ENCODE measurements at places on chromosomes 11 and 22. TPM values are rescaled to one million over a fixed set of nuclear protein-coding genes. Genes with fewer than 3 reads are reported as not detected.

DNA sequence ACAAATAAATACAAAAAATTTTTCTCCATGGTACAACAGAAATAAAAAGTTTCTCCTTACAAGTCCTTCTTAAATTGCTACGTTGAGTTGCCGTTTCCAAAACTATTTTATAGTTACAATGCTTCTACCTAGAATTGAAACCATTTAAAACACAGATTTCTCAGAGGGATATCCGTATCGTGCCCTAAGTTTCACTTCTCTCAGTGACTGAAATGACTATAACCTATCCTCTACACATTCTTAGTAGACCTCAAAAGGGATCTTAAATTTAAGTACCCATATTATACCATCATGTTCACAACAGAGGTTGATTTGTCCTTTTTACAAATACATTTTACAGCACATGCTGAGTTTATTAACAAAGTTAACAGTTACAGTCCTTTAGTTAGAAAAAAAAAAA is 44.1 kb downstream of the USP28 start:
- DNase-seq, result no peak
- H3K4me1 ChIP-seq, result no peaks in the 10 kb centered on the region
- H3K4me3 ChIP-seq, result no peak overlapping the region
- H3K36me3 ChIP-seq, result peaks cover 45% of the 10 kb centered on the region
- H3K27ac ChIP-seq, result no peak overlapping the region

- DNase-seq, result no peak
- no peak overlapping the region for H3K4me3 ChIP-seq
- no peak overlapping the region for H3K27ac ChIP-seq
- H3K36me3 ChIP-seq, result no peaks in the 10 kb centered on the region
- no peaks in the 10 kb centered on the region for H3K27me3 ChIP-seq
- H3K4me1 ChIP-seq, result no peaks in the 10 kb centered on the region
These were observed 241.0 kb upstream of the UBASH3B start for GRCh38 chr11:122414406-122415018.

- no peak for DNase-seq
- H3K27ac ChIP-seq, result no peak overlapping the region
- H3K4me3 ChIP-seq, result no peak overlapping the region
- no peaks in the 10 kb centered on the region for H3K36me3 ChIP-seq
- H3K4me1 ChIP-seq, result peaks cover 31% of the 10 kb centered on the region
- no peaks in the 10 kb centered on the region for H3K27me3 ChIP-seq
These were observed 22.9 kb downstream of the KIAA0930 start for GRCh38 chr22:45217806-45218205.

GRCh38 chr22:17258015-17258787 is 39.0 kb upstream of the ADA2 start:
- H3K27ac ChIP-seq, result no peak overlapping the region
- no peaks in the 10 kb centered on the region for H3K36me3 ChIP-seq
- H3K27me3 ChIP-seq, result no peaks in the 10 kb centered on the region
- no peak overlapping the region for H3K4me3 ChIP-seq
- DNase-seq, result peak; percentile 61

DNA sequence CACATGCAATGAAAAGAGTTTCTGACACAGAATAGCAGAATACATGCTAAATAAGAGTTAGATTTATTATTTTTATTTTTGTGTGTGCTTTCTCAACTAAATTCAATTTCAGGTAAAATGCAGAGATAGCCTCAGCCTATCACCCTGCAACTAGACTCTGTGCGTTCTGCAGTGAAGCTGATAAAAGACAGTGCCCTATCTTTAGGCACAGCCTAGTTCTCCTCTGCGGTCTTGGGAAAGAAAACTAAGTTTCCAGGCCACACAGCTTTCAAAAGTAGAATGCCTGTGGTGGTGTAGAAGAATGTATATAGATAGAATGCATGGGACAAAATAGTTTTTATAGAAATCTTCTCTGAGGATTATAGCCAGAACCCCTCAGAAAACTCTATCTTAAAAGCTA is 12.0 kb upstream of the MMP1 start:
- no peaks in the 10 kb centered on the region for H3K27me3 ChIP-seq
- H3K36me3 ChIP-seq, result no peaks in the 10 kb centered on the region
- no peak overlapping the region for H3K4me3 ChIP-seq
- no peak overlapping the region for H3K27ac ChIP-seq
- no peak for DNase-seq

- peak overlapping the region; percentile 97 for H3K4me3 ChIP-seq
- peaks cover 23% of the 10 kb centered on the region for H3K36me3 ChIP-seq
- no peaks in the 10 kb centered on the region for H3K27me3 ChIP-seq
- DNase-seq, result no peak
These were observed 627 bp downstream of the GTF2H1 start for GRCh38 chr11:18322818-18323570.

DNA sequence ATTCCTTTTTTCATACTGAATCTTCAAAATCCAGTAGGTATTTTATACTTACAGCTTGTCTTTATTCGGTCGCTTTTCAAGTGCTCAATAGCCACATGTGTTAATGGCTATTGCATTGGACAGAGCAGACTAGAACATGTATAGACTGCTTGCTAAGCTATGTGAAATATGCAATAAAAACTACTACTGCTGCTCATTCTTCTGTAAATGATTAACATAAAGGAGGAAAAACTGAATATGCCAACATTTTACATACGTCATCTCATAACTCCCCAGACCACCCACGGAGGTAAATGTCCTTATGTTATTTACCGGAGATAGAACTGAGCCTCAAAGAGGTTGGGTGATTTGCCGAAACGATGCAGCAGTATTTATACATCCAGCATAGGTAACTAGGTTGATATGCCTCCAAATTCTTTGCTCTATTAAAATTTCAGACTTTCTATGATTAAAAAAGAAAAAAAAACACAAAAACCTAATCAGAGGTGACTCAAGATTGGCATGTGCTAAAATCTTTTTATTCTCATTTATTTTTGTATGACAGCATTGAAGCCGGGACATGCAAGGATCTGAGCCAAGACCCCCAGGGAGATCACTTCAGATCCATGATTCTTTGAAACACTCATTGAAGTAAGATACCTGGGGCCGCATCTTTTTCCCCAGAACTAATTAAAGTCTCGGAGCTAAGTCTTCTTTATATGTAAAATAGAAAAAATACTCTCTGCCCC is 78.5 kb upstream of the OR5AK2 start:
- H3K27ac ChIP-seq, result no peak overlapping the region
- no peaks in the 10 kb centered on the region for H3K27me3 ChIP-seq
- no peak overlapping the region for H3K4me3 ChIP-seq
- no peaks in the 10 kb centered on the region for H3K4me1 ChIP-seq
- DNase-seq, result no peak
- no peaks in the 10 kb centered on the region for H3K36me3 ChIP-seq

- H3K4me1 ChIP-seq, result no peaks in the 10 kb centered on the region
- H3K36me3 ChIP-seq, result no peaks in the 10 kb centered on the region
- peak overlapping the region; percentile 68 for H3K27ac ChIP-seq
- DNase-seq, result peak; percentile 39
- H3K27me3 ChIP-seq, result no peaks in the 10 kb centered on the region
- H3K4me3 ChIP-seq, result peak overlapping the region; percentile 90
These were observed 700 bp upstream of the STX3 start for GRCh38 chr11:59754494-59754858.

DNA sequence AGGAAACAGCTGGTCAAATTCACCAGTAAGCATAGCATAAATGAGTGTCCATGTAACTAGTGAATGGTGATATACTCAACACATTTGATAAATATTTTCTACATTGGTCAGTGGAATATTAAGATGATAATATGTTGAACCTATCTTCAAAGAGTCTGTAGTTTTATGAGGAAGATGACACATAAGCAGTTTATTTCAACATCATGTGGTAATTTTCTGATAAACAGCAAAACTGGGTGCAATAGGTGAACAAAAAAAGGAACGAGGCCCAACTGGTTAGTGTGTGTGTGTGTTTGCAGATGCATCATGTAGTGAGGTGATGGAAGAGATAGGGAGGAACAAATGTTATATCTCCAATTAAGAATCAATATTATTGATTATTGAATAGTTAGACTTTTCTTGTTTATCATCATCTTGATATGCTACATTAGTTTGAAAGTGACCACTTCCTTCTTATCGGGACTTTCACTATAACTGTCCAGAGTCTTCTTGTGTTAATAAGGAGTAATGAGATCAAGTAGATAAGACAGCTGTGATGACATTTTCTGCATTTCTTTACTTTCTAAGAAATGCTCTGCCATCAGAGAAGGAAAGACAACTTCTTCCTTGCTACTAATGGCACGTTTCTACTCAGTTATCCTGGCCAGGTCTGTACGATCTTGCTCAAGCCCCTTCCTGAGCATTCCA is 270.7 kb downstream of the ETS1 start:
- DNase-seq, result no peak
- no peaks in the 10 kb centered on the region for H3K36me3 ChIP-seq
- H3K27me3 ChIP-seq, result no peaks in the 10 kb centered on the region
- H3K27ac ChIP-seq, result no peak overlapping the region
- H3K4me3 ChIP-seq, result no peak overlapping the region

DNA sequence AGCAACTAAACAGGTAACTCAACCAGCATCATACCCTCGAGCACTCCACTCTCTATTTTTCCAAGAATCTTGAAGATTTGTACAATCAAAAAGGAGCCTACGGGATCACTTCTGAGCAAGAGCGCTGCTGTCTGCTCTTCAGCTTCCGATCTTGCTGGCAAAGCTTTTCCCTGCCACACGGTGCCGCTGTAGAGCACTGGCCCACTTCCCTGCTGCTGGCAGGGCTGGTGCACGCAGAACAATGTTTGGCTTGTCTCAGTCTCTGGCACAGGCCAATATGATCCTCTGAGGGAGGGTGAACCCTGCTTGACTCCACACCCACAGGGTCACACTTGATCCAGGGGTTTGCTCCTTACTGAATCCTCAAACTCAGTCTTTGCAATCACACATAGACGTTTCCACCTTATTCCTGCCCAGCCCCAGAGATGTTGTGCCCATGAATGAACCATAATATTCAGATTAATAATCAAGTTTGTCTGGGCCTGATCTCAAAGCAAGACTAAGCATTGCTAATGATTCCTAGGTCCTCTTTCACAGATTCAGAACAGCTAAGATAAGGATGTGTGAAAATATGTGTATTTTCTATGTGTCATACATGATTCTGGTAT is 536.6 kb downstream of the SOX6 start:
- no peak for DNase-seq
- no peak overlapping the region for H3K4me3 ChIP-seq
- no peaks in the 10 kb centered on the region for H3K36me3 ChIP-seq
- no peaks in the 10 kb centered on the region for H3K27me3 ChIP-seq
- H3K4me1 ChIP-seq, result peaks cover 2% of the 10 kb centered on the region

- H3K27me3 ChIP-seq, result no peaks in the 10 kb centered on the region
- no peaks in the 10 kb centered on the region for H3K4me1 ChIP-seq
- H3K4me3 ChIP-seq, result no peak overlapping the region
- H3K27ac ChIP-seq, result no peak overlapping the region
- no peak for DNase-seq
These were observed 47.7 kb downstream of the BBOX1 start for GRCh38 chr11:27088353-27088752.

GRCh38 chr11:2464451-2465165 is 19.8 kb downstream of the KCNQ1 start:
- no peak overlapping the region for H3K4me3 ChIP-seq
- DNase-seq, result no peak
- H3K27ac ChIP-seq, result no peak overlapping the region
- H3K36me3 ChIP-seq, result no peaks in the 10 kb centered on the region
- H3K27me3 ChIP-seq, result no peaks in the 10 kb centered on the region
- H3K4me1 ChIP-seq, result peaks cover 26% of the 10 kb centered on the region

GRCh38 chr22:45638834-45639746 is 32.5 kb upstream of the ATXN10 start:
- H3K27ac ChIP-seq, result no peak overlapping the region
- no peaks in the 10 kb centered on the region for H3K27me3 ChIP-seq
- DNase-seq, result no peak
- H3K4me1 ChIP-seq, result no peaks in the 10 kb centered on the region
- H3K36me3 ChIP-seq, result no peaks in the 10 kb centered on the region

DNA sequence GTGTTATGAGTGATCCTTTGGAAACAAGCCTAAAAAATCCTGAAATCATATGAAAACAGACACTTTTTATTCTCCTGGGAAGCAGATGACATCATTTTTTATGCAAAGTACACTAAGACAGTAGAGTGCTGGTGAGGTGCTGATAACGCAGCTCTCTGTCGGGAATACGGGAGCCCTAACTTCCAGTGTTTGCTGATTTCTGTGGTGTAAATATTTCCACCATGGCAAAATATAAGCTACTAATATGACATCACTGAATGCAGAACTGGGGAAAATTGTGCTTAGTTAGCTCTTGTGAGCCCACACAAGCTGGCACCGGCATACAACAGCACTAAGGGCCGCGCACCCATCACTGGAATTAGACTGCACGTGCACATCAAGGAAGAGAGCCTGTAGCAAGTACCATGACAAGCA is 82.6 kb downstream of the FAM76B start:
- no peak for DNase-seq
- no peak overlapping the region for H3K4me3 ChIP-seq
- peaks cover 5% of the 10 kb centered on the region for H3K27me3 ChIP-seq

DNA sequence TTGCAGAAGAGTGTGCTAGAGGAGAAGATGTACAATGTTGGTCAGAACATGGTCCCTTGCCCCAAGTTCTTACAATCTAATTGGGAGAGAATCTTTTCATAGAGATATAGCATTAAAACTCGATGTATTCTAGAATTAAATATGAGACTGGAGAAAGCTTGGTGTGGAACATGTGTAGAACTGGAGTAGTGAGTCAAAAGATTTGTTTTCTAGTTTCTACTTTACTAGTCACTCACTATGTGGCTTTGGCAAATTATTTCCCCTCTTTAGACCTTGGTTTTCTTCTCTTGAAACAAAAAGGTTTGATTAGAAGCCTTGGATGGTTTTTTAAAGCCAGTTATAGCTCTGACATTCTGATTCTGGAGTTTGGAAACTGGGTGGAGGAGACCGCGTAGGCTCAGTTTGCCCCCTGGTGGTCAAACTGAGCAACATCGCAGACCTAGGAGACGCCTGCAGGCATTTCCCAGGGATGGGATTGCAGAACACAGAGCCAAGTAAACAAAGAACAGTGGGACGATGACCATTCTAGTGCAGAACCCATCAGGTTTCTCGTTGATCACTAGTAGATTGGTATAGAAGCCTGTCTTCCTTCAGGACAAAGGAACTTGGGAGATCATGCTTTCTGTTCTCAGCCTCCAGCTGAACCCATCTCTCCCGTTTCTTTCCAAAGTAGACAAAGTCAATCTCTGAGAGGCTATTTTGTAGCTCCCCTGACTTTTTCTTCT is 8.5 kb upstream of the CHRDL2 start:
- no peak overlapping the region for H3K4me3 ChIP-seq
- peak; percentile 74 for DNase-seq
- no peaks in the 10 kb centered on the region for H3K27me3 ChIP-seq

GRCh38 chr22:23241562-23242472 is 61.5 kb downstream of the BCR start:
- H3K27ac ChIP-seq, result no peak overlapping the region
- H3K36me3 ChIP-seq, result no peaks in the 10 kb centered on the region
- no peak overlapping the region for H3K4me3 ChIP-seq

- DNase-seq, result no peak
- H3K4me1 ChIP-seq, result peaks cover 8% of the 10 kb centered on the region
- H3K36me3 ChIP-seq, result peaks cover 54% of the 10 kb centered on the region
- H3K4me3 ChIP-seq, result no peak overlapping the region
These were observed 31.9 kb downstream of the IL18BP start for GRCh38 chr11:72030472-72031045.

GRCh38 chr11:8276528-8276927 is 12.8 kb upstream of the LMO1 start:
- H3K27ac ChIP-seq, result no peak overlapping the region
- H3K27me3 ChIP-seq, result peaks cover under 1% of the 10 kb centered on the region
- no peak overlapping the region for H3K4me3 ChIP-seq
- no peaks in the 10 kb centered on the region for H3K4me1 ChIP-seq
- no peaks in the 10 kb centered on the region for H3K36me3 ChIP-seq

Gene MMP27
- polyA plus RNA-seq, result not detected

Gene SEPTIN3
- polyA plus RNA-seq, result 0.89 TPM

Gene ANO3
- polyA plus RNA-seq, result 0.13 TPM

Gene OR8A1
- polyA plus RNA-seq, result not detected

Gene MAP6
- 13.1 TPM for polyA plus RNA-seq

Gene TSSC4
- polyA plus RNA-seq, result 45.1 TPM

Gene OR5A1
- not detected for polyA plus RNA-seq

Gene CREB3L1
- polyA plus RNA-seq, result 14.0 TPM

Measured in SK-N-SH (cell line).